Osteocyte (in vitro differentiated cells): ENCODE measurements at places on chromosomes 2 and 18.

- no peak for DNase-seq
Observed at GRCh38 chr2:32743480-32744236, 115.8 kb downstream of the TTC27 start.

- DNase-seq: peak; percentile 90
Observed at GRCh38 chr18:9575558-9575957, 38.8 kb downstream of the PPP4R1 start.

GRCh38 chr2:24439971-24440340, 51.1 kb upstream of the NCOA1 start:
- DNase-seq: no peak

DNA sequence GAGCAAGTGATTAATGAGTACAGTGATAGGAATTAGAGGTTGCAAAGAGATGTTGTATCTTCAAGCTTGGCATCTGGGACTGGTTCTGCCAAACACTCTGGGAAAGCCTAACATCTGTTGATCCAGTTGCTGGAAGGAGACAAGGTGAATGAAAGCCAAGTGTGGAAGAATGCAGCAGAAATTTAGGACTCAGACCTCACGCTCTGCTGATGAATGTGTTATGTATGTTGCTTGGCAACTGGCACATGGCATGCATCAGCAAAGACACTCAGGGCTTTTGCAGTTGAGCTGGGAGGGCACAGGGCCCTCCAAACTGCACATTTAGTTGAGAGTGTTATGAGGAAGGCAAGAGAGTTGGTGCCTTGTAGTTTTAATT, 105.5 kb downstream of the COLEC12 start:
- no peak for DNase-seq

DNA sequence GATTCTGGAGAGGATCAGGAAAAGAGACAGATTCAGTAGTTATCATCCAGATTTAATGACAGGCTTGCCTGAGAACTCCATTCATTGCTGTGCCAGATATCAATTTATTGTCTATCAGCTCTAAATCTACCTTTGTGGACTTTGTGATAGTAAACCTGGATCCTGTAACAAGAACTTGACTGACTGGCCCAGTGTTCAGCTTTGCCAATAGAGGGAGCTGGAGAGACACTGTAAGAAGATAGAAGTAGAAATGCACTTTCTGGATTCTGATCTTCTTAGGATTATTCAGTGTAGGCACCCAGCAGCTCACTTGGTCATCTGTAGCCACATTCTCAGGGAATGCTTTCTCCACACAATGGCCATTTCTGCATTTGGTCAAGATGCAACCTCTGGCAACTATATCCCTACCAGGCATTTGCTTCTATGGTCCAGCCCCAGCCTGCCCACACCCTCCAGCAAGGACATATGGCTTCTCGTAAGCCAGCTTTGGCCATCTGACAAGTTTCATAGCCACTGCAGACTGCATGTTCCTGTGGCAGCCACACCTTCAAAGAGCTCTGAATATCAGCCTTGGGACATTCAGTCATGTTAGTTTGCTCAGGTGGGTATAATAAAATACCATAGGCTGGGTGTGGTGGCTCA, 6.1 kb upstream of the SERPINB8 start:
- no peak for DNase-seq

GRCh38 chr18:25819746-25820363, 270.6 kb downstream of the SS18 start:
- DNase-seq: no peak

DNA sequence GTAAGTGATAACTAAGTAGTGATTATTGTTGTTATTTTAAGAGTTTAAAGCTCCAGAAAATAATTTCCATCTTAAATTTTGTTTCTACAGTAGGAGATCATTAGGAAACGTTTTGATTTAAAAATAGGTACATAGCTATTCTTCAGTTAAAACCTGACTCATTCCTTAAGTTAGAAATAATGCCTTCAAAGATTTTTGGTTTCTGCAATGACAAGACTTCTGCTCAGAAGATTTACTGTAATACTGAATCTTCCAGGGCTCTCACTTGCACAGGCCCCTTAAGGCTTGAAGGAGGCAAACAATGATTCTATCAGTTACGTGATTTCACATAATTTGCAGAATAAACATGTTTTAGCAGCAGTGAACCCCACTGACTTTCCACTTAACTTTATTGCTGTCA, 333.7 kb downstream of the RAD51AP2 start:
- no peak for DNase-seq

DNA sequence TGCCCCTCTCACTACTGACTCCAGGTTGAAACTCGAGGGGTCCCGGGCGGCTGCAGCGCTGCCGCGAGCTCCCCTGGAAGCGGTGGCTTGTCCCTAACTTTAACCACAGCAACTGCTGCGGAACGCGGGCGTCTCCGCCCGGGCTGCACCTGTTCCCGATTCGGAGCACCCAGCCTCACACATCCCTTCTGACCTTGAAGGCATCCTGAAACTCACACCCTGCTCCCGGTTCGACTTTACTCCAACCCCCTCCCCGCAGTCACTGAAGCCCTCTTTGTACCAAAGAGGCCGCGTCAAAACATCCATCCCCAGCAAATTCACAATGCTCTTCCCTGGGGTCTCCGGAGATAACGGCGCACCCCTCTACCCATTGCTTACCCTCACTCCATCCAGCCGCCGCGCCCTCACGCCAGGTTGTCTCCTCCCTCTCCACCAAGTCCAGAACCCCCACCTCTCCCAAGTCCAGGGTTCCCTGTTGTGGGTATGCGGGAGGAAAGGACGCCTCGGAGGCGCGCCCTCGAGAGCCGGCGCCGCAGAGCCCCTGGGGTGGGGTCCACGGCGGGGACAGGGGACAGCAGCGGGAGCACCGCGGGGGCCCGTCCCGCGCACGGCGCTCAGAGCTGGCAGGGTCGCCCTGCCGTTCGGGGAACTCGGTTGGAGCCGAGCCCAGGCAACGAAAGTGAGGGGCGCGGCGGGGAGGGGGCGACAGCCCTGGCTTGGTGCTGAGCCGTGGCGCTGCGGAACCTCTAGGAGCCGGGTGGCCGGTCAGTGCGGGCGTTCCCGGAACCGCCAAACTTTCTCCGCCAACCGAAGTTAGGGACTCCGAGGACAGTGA, 934 bp downstream of the MYO5B start:
- no peak for DNase-seq

- DNase-seq: no peak
Observed at GRCh38 chr2:220601674-220602073, 970.4 kb downstream of the EPHA4 start.

- DNase-seq: no peak
Observed at GRCh38 chr2:12769492-12770105, 52.9 kb downstream of the TRIB2 start.

- DNase-seq: no peak
Observed at GRCh38 chr18:79470547-79470946, 74.8 kb downstream of the NFATC1 start.

DNA sequence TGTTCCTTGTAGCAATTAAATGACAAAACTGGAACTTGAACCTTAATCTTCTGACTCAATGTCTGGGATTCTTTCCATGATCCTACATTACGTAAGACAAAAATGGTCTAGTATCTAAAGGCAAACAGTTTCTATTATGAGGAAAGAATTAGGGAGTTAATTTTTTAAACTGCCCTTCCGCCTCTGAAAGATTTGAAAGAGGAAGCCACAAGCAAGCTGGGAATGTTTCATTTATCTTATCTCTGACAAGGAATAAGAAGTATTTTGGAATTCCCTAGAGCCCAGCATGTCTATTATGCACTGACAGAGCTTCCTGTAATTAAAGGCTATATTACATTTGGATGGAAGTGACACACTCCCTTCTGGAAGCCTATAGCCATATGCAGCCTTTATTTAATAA, 558.8 kb upstream of the CDH2 start:
- no peak for DNase-seq

DNA sequence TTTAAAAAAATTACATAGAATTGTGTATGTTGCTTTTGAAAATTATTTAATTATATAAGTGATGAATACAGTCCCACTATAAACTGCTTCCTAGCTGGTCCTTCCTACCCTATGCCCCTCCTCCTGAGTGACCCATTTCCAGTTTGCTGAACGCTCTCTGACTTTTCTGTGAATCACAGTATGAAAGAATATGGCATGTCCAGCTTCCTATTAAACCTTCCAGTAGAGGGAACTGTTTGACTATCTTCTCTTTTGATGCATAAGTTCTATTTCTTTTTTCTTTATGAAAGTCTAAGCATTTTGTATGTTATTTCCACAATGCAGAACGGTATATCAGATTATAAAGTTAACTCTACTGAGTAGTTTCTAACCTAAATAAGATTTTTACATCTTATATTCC, 41.3 kb downstream of the PSMG2 start:
- no peak for DNase-seq

DNA sequence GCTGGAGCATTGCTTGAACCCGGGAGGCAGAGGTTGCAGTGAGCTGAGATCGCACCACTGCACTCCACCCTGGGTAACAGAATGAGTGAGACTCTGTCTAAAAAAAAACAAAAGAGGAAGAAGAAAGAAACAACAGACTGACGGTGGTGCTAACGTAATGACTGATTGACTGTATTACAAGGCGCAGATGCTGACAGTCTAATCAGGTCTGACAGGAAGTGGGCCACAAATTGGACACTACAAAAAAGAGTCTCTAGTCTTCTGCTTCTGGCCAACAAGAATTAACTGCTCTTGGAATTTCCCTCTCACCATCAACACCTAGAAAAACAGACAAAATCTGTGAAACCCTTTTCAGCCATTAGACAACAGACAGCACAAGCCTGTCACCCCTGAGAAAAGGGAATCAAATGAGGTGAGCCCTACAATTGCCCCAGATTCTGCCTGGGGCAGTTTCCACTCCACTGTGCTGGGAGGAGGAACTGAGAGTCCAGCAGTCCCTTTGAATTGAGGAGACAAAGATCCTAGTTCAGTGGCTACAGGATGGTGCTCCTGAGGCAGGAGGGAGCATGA, 43.3 kb downstream of the SNED1 start:
- peak; percentile 34 for DNase-seq

DNA sequence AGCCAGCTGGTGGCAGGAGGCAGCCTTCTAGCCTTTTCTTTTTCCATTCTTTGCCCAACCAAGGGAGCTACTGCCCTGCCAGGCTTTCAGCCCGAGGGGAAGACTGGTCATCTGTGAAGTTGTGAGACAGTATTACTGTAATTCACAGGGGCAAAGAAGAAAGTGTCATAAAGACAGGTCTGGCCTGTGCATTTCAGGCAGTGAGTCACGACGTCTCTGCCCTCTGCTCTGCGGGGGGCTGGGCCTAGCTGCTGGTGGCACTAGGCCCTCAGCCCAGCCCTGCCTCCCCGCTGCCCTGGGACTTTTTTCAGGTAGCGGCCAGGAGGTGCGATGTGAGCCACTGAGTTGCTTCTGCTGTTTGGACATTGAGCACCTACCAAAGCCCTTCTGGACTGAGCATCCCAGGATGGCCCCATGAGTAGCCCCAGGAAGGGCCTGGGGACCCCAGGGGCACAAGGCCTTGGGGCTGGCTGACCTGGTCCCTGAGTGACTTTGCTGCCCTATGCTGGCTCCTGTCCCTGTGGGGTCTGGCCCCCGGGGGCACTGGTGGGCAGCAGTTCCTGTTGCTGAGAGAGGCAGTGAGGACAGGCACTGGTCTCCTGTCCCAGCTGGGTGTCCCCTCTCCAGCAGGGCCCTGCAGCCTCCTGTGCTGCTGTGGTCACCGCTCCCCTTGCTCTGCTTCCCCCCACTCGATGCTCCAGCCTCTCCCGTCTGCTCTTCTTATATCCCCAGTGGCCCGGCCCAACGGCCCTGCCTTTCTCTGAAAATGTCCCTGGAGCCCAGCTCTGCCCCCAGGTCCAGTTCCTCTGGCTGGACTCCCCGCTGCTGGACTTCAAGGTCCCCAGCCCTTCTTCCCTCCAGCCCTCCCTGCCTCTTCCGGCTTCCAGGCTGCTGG, 7.0 kb downstream of the INHBB start:
- DNase-seq: no peak

- no peak for DNase-seq
Observed at GRCh38 chr2:64114912-64115277, 29.3 kb downstream of the PELI1 start.

- DNase-seq: no peak
Observed at GRCh38 chr2:147171941-147172340, 672.9 kb upstream of the ACVR2A start.

DNA sequence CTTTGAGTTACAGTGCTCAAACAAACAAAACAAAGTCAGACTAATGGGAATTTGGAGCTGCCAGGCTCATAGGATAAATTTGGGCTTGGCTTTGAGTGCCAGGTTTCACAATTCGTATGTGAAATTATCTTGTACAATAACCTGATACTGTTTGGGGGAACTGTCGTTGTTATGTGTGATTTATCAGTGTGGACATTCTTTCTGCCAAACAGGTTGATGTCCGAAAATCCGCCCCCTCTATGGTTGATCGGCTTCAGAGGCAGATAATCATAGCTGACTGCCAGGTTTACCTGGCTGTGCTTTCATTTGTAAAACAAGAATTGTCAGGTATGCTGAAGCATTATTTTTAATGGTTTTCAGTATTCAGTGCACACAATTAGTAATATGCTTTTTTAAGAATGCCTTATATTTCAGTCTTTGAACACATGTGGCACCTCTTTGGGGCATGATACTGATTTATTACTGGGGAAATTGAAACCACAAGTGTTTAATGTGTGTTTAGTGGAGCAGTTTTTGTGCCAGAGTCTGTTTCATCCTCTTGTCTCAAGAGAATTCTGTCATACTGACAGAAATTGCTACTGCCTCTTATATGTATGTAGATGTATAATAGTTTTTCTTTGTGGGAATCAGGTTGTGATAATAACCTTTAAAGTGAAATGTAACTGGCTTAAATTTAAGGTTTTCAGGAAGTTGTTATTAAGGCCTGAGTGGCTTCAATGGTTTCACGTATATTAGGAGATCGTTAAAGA, 54.6 kb downstream of the TTC39C start:
- no peak for DNase-seq

DNA sequence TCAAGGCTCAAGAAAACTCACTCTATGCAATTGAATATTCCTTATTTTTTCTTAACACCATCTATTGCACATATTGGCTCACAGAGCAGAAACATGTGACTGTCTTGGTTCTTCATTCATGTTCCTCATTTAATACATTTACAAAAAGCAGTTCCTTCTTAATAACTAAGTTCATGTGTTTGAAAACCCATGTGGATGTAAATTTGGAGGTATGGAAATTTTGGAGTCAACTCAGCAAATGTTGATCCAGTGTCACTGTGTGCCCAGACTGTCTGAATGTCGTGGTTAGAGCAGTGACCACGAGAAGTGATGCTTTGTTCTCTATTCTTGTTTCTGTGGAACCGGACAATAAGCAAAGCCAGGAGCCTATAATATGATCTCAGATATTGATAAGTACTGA, 299.1 kb downstream of the SETBP1 start:
- DNase-seq: no peak

GRCh38 chr2:8549942-8550341, 131.9 kb upstream of the ID2 start:
- DNase-seq: no peak

- no peak for DNase-seq
Observed at GRCh38 chr18:45291621-45292615, 323.4 kb upstream of the SLC14A2 start.

DNA sequence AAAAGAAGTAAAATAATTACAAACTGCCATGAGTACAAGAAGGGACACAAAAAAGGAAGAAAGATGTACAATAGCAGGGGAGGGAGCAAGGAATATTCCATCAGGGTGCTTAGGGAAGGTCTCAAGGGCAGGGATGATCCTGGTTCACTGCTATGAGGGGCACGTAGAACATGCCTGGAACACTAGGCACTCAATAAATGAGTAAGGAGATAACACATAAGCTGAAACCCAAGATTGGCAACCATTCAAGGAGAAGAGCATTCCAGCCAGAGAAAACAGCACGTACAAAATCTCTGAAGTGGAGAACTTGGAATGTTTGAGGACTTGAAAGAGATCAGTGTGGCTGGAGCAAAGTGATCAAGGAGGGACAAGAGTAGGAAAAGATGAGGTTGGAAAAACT, 103.2 kb downstream of the FAM161A start:
- no peak for DNase-seq
